KBM-7 (cell line): ENCODE measurements at places on chromosomes 11 and 22.
A peak's percentile ranks its signal among the peaks of the same experiment; 100 is the strongest.

DNA sequence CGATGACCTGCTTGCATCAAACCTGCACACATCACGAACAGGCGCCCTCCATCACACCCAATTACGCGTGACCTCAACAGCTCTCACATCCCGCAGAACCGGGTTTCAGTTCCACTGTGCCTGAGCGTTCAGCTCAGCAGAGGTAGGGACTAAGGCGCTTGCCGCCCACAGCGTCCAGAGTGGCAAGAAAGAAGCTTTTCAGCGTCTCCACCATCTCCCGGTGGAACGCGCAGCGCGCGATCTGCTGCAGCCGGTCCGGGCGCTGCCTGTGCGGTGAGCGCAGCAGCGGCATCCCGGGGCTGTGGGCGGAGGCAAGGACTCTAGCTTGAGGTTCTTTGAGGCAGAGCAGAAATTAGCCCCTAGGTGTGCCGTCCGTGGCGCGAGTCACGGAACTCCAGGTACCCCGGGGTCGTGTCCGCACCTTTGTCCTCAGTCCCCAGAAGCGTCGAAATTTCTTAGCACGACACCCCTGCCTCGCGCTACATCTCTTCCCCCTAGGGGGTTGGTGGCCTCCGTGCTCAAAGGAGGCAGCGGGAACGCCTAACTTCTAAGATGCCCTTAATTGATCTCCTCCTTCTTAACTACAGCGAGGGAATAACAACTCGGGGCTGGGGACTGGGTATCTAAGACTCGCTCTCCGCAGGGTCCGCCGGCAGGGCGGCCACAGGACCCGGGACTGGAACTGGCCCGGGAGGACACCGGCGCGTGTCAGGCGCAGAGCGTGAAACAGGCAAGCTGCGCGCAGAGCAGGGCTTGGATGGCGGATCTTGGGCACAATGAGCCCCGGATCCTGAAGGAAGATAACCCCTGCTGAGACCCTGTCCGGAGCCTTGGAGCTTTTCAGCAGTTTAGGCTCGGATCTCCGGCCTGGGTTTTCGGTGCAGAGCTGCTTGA is 1.7 kb upstream of the CALCA start:
- no peak for DNase-seq

DNA sequence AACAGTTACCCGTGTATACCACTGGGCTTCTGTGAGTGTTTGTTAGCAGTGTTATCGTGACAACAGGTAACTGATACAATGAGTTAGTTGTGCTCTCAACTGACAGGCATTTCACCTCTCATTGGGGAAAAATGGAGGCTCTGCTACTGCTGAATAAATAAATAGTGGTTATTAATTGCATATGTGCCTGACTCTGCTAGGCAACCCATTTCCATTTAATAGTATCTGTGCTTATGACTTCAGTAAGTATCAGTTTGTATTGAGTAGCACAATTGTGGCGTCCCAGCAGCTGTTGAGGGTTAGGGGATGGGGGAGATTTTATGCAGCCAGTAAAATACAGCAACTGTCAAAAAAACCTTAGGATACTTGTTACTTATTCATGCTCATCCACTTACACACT is 123.4 kb upstream of the SEZ6L start:
- no peak for DNase-seq

DNA sequence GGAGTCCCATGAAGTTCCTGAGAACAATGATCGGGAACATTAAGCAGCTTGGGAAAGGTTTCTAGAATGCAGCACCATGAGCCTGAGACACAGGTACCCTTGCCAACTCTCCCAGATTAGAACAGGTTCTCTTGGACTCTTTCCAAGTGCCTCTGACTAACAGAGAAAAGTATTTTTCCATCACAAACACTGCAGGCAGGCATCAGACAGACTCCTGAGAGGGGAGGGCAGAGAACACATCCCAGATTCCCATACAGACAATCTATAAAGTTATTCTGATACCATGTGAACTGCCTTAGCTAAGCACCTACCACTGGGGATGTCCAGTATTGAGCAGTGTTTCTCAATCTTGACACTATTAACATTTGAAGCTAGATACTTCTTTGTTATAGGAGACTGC is 27.3 kb downstream of the SERGEF start:
- DNase-seq: no peak

DNA sequence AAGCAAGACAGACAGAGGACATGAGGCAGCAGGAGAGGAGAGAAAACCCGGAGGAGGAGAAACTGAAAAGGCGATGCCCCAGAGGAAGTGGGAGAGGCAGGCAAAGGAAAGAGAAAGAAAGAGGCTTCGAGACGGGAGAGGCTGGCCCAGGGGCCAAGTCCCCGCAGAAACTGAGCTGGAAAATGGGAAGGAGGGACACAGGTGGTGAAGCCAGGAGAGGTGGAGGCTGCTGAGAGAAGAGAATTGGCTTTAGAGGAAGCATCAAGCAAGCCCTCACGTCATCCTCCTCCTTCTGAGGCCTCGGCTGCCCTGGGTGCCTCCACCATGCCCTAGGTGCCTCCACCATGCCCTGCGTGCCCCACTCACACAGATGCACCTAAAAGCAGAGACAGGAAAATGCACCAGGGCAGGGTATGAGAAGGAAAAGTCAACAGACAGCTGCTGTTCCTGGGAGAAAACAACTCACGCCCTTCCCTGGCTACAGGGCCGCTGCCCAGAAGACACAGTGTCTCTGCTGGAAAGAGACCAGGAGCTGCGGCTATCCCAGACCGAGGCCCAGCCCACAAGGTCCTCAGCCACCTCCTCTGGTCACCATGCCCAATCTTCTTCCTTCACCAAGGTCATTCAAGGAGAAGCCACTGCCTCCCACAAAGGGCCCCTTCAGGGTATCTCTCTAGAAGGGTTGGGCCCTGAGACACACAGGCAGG is 14.3 kb downstream of the FXYD6 start:
- no peak for DNase-seq

- no peak for DNase-seq
Measured at GRCh38 chr22:23553924-23554870, 25.9 kb downstream of the IGLL1 start.

DNA sequence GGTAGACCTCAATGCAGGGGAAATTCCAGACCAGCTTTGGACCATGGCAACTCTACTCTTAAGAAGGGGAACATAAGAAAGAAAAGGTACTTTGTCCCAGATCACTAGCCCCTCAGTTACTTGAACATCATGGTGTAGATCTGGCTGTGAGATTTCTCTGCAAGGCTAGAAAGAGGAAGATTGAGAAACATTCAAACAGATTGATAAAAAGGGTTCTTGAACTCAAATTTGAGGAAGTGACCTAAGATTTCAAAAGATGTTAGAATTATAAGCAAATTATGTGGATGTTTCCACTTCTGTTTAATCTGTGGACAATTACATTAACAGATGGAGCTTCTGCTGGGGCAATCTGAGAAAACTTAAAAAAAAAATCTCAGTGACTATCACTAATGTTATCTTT is 21.8 kb upstream of the UPB1 start:
- peak; percentile 51 for DNase-seq

- DNase-seq: no peak
Measured at GRCh38 chr22:48594016-48594756, 1233.5 kb downstream of the BRD1 start.

- DNase-seq: no peak
Measured at GRCh38 chr11:27348340-27348873, 14.6 kb downstream of the CCDC34 start.

DNA sequence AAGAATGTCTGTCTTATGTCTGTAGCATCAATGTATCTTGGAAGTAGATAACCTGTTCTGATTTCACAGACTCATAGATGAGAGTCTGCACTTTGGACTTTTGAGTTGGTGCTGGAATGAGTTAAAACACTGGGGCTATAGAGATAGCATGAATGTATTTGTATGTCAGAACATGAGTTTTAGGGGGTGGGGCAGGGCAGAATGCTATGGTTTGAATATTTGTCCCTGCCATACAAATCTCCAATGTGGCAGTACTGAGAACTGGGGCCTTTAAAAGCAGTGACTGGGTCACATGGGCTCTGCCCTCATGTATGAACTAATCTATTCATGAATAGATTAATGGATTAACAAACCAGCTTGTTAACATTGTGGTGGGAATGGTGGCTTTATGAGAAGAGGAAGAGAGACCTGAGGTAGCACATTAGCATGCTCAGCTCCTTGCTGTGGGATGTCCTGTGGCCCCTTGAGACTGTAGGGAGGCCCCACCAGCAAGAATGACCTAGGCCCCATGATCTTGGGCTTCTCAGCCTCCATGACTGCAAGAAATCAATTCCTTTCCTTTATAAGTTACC is 15.5 kb upstream of the OR52K1 start:
- no peak for DNase-seq

GRCh38 chr22:43408009-43408408 is 3.8 kb upstream of the MPPED1 start:
- no peak for DNase-seq

- DNase-seq: no peak
Measured at GRCh38 chr11:125111001-125111342, 454 bp downstream of the TMEM218 start.

DNA sequence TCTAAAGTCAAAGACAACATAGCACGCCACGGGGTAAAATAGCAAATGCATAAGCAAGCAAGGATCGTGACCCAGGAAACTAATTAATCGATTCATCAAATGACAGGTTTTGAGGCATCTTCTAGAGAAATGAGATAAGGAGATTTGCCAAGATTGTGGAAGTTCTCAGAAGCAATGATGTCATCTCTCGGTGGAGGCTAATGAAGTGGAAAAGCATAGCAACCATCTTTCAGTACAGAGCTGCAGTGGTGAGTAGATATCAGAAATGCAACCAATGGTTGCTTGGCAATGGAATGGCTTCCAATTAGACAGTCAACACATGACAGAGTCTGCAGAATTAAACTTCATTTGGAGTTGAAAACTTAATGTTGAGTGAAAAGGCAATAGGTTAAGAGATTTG is 116.0 kb downstream of the KIRREL3 start:
- DNase-seq: no peak

DNA sequence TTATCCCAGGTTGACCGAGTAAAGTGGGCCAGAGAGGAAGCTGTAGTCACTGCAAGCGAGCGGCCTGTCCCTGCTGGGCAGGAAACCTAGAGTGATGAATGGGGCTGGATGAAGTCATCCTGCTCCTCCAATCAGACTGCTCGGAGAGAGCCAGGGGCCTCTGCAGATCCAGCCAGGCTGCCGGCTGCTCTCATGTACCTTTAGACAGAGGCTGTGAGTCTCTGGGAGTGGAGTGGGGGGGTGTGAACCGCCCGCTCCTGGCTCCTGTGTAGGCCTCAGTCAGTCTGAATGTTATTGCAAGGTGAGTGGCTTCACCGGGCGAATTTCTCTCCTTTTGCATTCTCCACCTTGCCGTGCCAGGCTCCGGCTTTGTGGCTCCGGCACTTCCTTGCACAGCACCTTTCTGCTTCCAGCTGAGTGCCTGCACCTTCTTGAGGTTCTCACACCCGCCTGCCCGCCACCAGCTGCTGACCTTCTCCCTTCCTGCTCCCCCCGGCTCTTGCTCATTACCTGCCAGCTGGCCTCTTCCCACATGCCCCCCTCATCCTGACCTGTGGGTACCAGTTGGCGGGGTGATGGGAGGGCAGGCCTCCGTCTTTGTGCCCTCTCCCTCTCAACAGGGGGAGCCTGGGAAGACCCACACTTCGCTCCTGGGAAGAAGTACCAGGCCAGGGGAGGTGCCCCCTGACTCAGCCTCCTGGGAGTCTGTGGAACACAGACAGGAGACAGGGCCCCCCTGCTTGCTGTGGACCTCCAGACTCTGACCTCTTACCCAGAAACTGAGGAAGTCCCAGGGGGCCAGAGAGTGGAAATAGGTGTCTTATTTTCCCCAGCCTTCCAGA is 79.9 kb downstream of the GRAMD1B start:
- no peak for DNase-seq

DNA sequence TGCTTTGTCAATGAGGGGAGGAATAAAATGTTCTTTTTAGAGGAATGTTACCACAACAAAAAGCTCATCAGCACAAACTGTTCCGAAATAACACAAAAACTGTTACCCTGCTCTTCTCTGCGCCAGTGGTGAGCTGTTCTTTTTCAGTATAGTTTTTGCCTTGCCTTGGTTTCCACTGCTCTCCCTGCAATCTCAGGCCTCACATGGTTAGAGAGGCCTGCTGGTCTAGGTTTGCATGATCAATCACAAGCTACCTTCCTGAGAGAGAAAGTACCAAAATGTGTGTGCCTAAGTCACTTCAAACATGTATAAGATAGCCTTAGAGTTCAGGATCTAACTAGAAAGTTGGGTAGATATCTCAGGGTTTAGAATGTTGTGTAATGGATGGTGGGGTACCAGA is 114.6 kb downstream of the STIM1 start:
- DNase-seq: no peak

GRCh38 chr11:95692526-95693260 is 96.9 kb downstream of the FAM76B start:
- no peak for DNase-seq

DNA sequence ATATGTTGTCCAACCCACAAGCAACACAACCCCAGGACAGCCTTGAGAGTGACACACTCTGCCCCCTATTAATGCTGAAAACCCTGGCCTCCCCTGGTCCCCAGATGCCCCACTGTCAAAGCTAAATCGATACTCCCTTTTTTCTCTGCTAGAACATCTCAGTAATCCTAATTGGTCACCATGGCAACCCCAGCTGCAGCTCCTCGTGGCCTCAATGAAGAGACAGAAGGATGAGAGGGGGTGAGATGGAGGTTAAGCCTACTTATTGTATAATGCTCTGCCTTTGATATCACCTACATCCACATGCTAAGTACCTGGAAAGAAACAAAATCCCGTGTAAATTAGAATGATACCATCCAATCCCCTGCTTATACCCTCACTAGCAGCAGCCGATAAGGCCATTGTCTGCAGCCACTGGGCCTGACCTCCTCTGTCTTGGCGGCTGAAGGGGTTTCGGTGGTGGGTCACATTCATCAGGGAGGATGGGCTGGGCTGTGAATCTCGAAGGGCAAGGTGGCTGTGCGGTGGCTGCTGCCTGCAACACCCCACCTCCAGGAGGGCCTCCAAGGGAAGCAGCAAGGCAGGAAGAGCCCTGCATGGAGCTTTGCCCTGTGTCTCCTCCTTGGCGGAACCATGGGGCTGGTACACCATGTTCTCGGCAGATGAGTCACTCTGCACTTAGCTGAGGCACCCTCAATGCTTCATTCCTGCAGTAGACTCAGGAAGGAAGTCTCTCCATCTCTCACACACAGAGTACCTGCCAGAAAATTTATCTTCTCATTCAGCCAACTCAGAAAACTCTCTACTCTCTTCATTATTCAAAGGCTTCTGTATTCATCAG is 399.5 kb downstream of the BUD13 start:
- no peak for DNase-seq

- no peak for DNase-seq
Measured at GRCh38 chr11:103325686-103326069, 216.5 kb downstream of the DYNC2H1 start.

DNA sequence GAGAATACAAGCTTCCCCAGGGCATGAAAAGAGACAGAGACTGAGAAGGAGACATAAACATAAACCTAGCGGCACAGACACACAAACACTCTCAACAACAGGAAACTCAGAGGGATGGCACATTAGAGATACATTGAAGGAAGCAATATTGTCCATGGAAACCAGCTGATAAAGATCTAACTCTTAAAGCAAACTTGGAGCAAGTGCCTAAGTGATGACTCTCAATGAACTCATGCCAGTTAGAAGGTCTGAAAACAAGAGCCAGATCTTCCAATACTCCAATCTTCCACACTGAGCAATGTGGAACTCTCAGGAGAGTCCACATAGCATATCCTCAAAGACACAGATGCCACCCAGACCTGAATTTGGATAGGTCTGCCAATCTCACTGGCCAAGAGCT is 168.8 kb upstream of the ISX start:
- no peak for DNase-seq

- DNase-seq: no peak
Measured at GRCh38 chr11:57276971-57277675, 40.1 kb upstream of the APLNR start.

GRCh38 chr11:10413268-10413667 is 41.8 kb upstream of the AMPD3 start:
- peak; percentile 75 for DNase-seq
